ENCODE measurements at places on chromosomes 2 and 18.

- no peak for DNase-seq
Observed at GRCh38 chr18:49911427-49911826, 98.1 kb upstream of the ACAA2 start.

DNA sequence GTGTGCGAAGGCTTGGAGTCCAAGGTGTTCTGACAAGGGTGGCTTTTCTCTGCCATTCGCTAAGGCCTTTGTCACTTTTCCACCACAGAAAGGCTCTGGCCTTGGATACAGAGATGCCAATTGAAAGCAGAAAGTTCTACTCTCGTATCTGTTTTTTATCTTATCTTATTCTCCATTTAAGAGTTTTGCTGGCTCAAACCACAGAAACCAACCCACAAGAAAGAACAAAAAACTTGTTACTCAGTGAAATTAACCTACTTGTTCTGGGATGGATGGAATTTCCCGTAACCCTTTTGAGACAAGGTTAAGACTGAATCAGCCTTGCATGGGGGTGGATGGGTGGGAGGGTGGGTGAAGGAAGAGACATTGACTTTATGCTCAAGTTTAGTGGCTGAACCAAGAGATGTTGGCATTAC, 221.7 kb downstream of the CDH20 start:
- no peak for DNase-seq

GRCh38 chr2:43612944-43613343, 17.1 kb upstream of the THADA start:
- no peak for DNase-seq

- DNase-seq = no peak
Observed at GRCh38 chr2:19238440-19239060, 119.9 kb downstream of the OSR1 start.

DNA sequence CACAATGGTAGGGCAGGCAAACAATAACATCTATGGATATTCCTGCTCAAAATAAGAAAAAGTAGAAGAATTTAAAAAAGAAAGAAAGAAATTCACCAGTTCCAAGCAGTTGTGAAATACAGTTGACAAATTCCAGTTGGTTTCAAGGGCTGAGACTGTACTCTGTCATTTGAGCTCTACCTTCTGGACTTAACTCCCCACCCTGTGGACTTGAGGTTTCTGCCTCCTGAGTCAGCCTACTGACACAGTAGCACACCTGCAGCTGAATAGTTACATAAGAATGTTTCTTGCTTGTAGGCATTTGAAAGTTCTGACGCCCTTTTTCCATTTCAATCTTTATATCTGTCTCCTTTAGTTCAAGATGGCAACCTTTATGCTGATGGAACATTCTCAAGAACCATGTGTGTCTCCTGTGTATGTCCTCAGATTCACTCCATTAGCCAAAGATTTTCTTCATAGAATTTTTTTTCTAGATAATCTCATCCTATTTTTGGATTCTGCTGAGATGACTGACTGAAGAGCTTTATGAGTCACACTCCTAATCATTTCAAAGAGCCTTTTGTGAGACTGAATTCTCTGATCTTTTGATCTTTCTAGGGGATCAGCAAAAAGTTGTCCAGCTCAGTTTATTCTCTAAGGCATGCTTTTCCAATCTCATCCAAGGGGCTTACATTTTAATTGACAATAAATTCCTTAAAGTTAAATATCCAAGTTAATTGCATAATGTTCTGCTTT, 19.1 kb downstream of the NETO1 start:
- no peak for DNase-seq

DNA sequence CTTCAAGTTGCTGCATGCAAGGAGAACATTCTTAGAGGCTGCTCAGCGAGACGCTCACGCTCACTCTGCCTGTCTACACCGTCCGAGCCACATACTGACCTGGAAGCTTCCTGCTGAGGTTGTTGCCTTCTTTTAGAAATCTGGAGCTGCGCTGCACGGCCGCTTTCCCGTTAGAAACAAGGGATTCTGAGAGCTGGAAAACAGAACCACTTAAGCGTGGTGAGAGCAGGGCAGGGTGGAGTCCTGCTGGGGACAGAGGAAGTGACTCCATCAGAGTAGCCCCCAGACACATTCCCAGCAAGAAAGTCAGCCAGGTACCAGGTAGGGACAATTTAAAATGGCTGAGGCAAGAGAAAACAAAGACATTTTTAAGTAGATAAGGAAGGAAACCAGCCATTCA, 135.2 kb downstream of the LAMA1 start:
- DNase-seq = no peak

DNA sequence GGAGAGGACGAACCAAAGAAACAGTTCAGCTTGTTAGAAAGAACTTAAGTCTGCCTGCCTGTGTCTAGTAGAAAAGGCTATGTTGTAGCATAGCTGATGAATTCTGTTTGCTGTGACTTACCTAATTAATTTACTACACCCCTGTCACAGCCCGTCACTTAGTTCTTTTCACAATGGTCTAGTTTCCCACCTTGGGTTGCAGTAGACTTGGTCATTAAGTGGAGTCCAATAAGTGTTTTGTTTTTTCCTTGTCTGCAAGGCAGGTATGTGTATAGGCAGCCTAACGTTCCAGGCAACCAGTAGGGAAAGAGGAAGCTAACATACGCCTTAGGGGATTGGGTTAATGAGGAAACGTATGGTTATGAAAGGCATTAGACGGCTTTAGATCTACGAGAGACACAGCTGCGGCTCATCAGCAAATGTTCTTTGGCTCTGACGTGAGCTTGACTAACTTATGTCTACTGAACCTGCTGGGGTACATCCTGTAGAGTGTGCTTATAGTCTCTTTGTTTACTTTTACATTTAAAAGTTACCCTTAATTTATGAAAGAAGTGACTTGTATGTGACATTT, 180.1 kb downstream of the PRPF40A start:
- DNase-seq = no peak

DNA sequence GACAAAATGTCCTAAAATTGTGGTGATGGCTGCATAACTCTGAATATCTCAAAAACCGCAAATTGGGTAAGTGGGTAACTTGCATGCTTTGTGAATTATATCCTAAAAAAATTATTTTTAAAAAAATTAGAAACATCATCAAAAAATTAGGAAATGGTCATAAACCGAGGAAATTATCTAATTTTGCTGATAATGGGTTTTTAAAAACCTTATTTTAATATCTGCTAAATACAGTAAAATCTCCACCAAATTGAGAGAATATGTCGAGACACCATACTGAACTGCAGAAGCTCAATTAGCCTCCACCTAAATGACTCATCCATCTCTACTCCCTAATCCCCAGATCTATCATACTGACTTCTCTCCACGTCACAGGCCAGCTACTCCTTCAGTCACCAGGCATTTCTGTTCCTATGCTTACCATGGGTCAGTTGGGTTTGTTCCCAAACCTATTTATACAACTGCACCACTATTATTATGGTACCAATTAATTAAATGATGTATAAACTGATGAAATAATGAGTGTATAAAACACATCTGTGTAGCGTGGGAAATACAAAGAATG, 36.1 kb downstream of the SPIRE1 start:
- no peak for DNase-seq

DNA sequence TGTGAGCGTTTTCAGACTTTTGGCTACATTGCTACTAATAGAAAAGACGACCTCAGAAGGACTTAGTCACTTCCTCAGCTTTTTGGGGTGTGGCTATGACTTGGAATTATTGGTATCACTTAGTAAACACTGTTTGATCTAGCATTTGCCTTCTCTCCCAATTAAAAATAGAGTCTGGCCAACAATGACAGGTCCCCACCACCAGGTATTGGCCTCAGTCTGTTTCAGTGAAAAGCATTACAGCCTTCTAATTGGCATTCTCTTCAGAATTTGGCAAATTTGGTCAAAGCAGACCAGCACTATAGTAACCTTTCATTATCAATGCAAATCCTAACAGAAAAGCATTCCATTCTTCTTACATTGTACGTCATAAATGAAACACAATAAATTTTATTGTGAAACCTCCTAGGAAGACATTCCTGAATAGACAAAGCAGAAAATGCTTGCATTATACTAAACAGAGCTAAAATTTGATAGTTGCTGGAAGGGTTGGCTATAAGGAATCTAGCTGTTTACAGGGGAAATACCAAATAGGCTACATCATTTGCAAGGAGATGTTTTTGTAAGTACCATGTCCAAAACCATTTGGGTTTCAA, 613.9 kb downstream of the IRS1 start:
- DNase-seq = no peak

DNA sequence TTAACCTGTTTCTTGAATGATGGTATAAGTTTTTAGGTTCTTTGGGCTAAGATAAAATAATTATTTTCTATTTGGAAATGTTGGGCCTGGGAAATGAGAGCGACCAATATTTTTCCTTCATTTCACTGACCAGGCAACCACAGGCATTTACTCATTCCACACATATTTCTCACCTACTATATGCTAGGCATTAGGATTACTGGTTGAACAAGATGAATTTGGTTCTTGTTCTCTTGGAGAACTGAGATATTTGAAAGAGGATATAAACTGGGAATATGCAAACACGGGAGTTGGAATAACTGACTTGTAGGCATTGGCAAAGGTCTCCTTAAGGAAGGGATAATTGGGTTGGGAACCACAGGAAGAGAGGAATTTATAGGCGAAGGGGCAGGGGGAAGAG, 3.9 kb upstream of the MYL1 start:
- DNase-seq = no peak

DNA sequence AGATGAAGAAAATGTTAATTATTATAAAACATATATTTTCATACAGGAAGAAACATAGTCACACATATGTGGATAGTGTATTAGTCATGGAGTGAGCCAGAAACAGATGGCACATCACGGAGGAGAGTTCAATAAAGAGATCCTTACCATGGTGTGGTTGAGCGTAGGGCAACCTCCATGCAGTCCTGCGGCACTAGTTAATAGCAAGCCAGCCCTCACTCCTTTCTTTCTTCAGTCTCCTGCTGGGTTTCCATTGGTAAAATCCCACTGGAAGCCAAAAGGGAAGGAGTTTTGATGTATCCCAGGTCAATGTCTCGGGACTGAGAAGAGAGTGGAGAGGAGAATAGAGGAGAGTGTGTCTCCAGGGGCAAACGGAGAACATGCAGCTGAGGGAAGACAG, 328.1 kb downstream of the NR4A2 start:
- no peak for DNase-seq

- DNase-seq = no peak
Observed at GRCh38 chr2:218780851-218781690, 876 bp upstream of the CYP27A1 start.

DNA sequence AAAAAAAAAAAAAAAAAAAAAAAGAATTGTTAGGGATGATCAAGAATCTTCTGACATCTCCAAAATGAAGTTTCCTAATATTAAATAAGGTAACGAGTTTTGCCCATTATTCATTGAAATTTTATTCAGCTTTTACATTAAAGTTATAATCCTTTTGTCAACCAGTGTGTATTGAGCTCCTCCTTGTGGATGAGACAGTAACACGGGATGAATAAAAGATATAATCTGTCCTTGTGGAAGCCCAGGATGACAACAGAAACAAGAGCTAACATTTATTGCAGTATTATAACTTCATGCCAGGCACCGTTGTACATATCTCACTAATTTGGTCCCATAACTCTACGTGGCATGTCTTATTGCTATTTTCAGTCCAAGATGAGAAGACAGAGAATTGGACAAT, 33.4 kb upstream of the SERPINB7 start:
- no peak for DNase-seq

DNA sequence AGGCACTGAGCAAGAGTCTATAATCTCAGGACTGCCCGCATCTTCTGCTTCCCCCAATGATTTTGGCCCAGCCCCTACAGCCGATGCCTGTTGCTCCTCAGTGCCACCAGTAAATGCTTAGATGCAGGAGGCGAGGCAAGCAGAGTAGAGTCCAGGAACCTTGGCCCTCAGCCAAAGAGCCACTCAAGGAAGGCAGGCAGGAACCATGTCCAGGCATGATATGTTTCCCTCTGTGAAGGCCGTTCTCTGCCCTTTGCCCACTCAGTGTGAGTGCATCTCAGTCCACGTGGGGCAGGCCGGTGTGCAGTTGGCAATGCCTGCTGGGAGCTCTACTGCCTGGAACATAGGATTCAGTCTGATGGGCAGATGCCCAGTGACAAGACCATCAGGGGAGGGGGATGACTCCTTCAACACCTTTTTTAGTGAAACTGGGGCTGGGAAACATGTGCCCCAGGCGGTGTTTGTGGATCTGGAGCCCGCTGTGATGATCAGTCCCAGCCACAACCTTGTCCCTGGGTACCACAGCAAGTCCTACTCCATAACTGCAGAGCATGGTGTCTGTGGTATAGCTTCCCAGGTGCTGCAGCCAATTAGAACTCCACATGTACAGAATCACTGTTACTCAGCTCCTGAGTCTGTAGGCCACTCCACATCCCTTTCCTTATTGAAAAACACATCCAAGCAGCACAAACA, 9.7 kb upstream of the DNAJB2 start:
- DNase-seq = no peak

GRCh38 chr18:75546964-75547363, 119.5 kb upstream of the SMIM21 start:
- DNase-seq = peak; percentile 34

DNA sequence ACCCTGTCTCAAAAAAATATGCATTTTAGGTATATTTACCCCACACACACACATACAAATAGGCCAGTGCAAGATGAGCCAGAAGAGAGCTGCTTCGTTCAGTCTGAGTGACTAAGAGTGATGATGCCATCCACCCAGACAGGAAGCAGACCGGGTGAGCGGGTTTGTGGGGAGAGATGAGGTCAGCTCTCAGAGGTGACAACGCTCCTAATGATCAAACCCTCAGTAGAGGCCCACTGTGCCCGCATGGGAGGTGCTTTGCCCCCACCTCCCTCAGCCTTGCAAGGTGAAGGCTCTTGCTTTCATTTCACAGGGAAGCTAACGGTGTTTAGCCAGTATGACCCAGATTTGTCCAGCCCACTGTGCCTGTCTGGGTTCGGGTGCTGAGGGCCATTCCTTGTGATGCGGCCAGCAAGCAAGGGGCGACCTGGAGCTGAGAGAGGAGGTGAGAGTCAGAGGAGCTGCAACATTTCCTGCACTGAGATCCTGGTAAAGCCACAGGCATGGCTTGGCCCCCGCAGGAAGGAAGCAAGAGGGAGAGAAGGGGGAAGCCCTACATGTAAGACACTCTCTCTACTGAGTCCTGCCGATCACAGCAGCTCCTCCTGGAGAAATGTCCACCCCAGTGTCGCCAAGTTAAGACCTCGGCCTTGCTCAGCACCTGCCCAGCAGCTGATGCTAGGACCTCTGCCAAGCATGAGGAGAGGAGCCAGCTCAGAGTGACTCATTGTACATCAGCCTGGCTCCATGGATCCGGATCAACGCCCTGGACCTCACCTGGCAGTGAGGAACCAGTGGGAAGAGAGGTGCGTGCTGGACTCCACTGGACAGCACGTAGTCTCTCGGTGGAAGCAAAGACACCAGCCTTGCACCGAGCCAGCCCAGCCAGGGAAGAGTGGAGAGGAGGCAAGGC, 37.0 kb downstream of the NIFK start:
- no peak for DNase-seq

DNA sequence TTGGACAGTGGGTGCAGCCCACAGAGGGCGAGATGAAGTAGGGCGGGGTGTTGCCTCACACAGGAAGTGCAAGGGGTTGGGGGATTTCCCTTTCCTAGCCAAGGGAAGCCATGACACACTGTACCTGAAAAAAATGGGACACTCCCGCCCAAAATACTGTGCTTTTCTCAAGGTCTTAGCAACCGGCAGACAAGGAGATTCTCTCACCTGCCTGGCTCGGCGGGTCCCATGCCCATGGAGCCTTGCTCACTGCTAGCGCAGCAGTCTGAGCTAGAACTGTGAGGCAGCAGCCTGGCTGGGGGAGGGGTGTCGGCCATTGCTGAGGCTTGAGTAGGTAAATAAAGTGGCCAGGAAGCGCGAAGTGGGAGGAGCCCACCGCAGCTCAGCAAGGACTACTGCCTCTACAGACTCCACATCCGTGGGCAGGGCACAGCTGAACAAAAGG, 244.7 kb downstream of the NBAS start:
- peak; percentile 15 for DNase-seq

Data from WTC11 (cell line).